Left renal pelvis (tissue), 4 donors: ENCODE measurements at places on chromosomes 16 and 17.

DNA sequence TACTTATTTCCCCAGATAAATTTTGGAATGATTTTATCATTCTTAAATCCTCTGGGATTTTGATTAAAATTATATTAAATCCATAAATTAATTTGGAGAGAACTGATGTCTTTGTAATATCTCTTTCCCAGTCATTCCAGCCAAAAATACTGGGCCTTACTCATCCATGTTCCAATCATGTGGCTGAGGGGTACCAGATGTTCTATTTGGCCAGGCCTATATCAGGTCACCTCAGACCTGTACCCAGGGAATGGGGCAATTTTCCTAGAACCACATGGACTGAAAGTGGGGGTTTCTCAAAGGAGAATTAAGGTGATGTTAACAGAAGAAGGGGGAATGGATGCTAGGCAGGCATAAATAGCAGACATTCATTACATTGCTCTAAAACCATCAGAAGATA lies 7.5 kb downstream of the SNTB2 start:
- no peak for DNase-seq

- DNase-seq: no peak
These were observed 5.9 kb upstream of the DNAH17 start for GRCh38 chr17:78583091-78583490.

DNA sequence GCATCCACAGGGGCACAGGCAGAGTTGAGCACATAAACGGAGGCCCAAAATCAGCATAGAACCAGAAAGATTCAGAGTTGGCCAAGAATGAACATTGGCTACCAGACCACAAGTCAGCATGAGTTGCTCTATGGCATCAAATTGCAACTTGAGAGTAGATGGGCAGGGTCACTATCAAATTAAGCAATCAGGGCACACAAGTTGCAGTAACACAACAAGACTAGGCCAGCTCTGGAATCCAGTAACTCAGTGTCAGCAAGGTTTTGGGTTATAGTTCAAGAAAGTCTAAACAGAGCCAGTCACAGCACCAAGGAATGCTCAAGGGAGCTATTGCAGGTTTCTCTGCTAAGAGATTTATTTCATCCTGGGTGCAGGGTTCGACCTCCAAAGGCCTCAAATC lies 12.9 kb downstream of the G6PC1 start:
- DNase-seq: no peak

DNA sequence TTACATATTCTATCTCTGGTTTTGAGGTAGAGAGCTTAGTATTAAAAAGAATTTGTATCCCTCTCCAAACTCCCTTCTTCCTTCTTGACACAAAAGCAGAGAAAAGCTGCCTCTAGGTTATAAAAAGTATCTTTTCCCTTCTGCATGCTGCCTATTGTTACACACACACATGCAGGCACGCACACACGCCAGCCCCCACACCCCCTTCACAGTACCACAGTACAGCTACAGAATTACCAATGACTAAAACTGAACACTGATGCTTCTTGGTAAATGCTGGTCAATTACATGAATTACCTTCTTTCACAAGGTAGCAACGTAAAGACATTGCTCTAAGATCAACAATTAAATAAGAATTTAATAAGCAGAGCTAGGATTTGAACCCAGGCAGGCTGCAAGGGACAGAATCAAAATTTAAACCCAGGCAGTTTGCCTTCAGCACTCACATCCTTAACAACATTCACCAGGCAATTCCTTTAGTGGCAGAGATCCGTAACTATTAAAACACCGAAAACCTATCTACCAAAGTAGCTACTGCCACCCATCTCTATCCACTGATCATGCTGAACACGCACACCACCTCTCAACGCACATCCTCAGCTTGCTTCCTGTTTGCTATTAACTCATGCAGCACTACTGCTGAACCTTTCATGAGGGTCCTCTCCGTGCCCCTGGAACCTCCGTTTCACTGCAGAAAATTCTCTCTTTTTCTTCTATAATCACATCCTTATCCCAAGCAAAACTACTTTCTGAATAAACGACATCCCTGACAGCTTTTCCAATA lies 37.8 kb downstream of the YWHAE start:
- DNase-seq: no peak

DNA sequence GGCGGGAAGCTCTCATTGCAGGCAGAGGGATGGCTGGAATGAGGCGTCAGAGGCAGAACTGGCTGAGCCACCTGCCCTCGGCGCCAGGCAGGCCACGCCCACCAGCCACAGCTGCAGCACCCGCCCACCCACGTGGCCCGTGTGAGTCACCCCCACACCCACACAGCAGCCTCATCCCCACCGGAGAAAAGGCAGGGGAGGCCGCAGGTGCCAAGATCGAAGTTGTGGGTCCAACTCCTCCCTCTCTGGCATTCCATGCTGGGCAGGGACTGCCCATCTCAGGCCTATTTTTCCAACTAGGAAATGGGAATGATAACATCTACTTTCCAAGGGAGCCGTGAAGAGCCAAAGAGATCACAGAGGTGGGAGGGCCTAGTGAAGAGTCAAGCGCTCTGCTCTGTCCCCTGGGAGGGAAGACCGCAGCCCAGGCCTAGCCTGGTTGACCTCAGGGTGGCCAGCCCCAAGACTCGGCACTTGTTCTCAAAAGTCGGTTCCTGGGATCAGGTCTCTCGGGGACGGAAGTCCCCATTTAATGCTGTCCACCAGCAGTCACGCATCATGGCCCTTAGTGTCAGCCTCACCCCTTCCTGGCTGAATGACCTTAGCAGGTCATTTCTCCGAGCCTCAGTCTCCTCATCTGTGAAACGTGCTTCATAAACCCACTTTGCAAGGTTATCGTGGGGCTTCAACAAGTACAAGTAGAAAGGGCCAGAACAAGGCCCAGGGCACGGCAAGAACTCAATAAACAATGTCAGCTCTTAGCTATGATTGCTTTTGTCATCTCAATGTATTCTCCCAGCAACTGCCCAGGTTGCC lies at the start of gene TRPV3:
Gene TRPV3 (minus strand): TSS at position 45 of the 816 bp plus-strand sequence. CDS start 2,962 bp downstream, outside the sequence.
- DNase-seq: no peak
